Putamen (tissue), 1 donor: ENCODE measurements at places on chromosomes 4 and X.

- no peak for DNase-seq
These were observed 30.5 kb downstream of the RUFY3 start for GRCh38 chr4:70752236-70752635.

GRCh38 chrX:123959281-123960063 lies 2.0 kb upstream of the STAG2 start:
- DNase-seq, result peak; percentile 24

GRCh38 chr4:17163156-17163771 lies 264.8 kb upstream of the LDB2 start:
- no peak for DNase-seq

GRCh38 chrX:101080326-101081124 lies 1.8 kb downstream of the TMEM35A start:
- no peak for DNase-seq

- no peak for DNase-seq
These were observed 6.4 kb upstream of the UBA1 start for GRCh38 chrX:47187106-47187677.

DNA sequence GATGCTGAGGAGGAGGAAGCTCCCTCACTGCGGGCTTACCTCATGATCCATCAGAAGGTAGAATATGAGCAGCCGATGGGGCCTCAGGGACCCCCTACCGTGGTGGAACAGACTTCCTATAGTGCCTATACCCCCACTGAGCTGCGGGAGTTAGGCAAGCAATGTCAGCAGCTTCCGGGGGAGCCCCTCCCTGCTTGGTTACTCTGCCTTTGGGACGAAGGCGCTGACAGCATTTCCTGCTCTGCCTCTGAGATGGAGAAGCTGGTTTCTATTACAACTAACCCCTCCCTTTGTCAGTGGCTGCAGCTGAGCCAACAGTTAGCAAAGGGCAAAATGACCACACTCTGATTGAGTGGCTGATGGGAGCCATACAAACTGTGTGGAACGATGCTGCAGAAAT lies 430.7 kb downstream of the IDS start:
- DNase-seq, result no peak

DNA sequence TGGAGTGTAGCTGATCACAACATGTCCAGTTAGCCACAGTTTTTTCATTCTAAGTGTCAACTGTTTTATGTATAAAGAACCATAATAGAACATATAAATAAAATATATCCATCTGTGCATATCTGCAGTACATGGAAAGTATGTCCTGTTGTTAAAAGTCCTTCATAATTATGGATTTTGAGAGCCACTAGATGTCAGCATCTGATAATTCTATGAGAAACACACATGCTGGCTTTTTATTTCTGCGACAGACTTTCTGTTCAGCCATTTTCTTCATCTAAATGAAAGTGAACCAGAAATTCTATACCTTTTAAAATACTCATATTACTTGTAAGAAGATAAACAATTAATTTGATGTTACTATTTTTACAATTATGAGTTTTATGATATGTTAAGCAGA lies 251.5 kb downstream of the GPM6A start:
- peak; percentile 55 for DNase-seq

DNA sequence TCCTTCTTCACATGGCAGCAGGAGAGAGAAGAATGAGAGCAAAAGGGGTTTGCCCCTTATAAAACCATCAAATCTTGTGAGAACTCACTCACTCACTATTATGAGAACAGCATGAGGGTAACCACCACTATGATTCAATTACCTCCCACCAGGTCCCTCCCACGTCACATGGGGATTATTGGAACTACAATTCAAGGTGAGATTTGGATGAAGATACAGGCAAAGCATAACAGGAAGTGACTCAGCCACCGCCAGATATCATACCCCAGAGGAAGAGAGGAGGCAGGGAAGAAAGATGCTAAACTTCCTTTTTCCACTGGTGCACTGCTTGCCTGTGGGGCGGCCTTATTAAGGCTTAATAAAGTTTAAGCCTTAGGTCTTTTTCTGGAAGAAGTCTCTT lies 766.1 kb downstream of the KCTD8 start:
- peak; percentile 42 for DNase-seq

- no peak for DNase-seq
These were observed 71.5 kb downstream of the ACOX3 start for GRCh38 chr4:8368998-8369397.

- no peak for DNase-seq
These were observed 446.9 kb downstream of the GRXCR1 start for GRCh38 chr4:43339435-43339834.

GRCh38 chr4:122150931-122151330 lies 1.2 kb upstream of the BLTP1 start:
- no peak for DNase-seq

DNA sequence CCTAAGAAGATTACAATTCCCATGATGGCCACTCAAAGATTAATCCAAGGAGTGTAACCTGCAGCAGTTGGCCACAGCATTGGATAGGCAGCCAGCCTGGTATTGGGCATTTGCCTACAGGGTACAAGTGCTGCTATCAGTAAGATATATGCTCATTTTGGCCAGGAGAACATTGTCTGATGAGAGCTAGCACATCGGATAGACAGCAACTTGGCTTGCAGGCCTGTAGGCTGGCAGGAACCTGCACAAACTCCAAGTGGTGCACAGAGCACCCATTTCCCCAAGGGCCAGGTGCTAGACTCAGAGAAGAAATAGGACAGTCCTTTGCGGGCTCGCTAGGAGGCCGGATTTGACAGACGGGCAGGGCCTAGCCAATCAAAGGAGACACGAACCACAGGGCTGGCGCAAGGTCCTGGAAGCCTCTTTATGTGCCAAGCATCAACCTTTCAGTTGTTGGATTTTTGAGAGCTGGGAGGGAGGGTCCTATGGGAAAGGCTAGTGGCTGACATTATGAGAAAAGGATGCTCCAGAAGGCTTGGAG lies 11.7 kb upstream of the AP1AR start:
- DNase-seq, result no peak

GRCh38 chr4:137668885-137669545 lies 136.7 kb upstream of the PCDH18 start:
- no peak for DNase-seq

GRCh38 chr4:82776925-82777542 lies 21.6 kb downstream of the SCD5 start:
- no peak for DNase-seq

DNA sequence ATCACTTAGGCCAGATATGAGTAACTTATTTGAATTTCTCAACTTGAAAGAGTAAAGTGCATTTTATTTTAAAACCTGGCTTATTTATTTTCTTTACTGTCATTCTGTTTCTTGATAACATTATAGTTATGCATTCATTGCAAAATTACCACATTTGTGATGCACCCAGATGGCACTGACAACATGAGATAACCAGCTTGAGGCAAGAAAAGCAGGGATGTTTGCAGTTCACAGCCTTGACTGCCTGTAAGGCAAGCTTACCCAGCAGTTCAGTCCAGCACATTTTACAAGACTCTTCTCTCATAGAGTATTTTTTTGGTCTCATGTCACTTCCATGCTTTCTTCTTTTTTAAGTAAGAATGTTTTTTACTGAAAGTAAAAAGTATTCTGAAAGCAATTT lies 25.3 kb upstream of the EPGN start:
- no peak for DNase-seq

DNA sequence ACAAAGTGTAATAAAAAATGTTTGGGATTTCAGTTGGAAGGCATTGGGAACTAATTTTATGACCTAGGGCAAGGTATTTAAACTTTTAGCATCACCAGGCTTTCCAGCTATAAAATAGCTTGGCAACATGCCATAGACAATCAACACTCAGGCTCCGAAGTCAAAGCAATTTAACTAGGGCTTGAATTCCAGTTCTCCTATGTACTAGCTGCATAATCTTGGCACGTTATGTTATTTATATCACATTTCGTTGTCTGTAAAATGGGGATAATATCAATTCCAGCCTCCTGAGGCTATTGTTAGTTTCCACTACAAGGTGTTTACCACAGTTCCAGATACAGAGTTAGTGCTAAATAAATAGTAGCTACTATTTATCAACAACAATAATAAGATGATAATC lies 78.8 kb downstream of the DMD start:
- DNase-seq, result no peak

- DNase-seq, result no peak
These were observed 635.6 kb upstream of the PCDH10 start for GRCh38 chr4:132513491-132513890.

DNA sequence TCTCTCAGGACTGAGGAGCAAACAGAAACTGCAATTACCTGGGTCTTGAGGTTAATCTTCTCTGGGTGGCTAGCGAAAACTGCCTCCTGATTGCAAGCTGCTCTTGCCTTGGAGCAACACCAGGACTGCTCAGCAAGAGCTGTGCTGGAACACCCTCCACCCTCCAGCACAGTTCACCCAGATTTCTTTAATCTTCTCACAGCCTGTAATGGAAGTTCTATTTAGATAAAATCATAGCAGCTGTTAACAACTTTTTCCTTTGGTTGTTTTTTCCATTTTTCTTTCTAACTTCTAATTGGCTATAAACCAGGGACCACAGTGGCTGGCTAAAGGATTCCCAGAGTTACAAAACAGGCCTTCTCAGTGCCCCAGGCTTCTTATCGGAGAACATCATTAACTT lies 36.3 kb downstream of the OPHN1 start:
- no peak for DNase-seq

DNA sequence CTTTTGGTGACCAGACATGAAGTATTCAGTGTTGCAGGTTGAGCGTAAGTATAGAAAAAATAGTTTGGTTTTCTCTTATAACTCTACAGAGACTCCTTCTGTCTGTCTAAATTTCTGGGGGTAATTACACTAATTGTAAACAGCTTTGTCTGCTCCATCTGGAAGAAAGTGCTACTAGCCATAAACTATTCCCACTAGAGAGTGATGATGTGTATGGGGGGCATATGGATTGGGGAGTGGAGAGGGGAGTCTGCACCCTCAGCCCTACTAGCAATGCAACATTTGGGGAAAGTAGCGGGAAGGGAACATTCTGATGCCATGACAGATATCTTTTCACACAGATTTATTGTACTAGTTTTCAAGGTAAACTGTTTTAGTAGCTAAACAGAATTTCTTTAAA lies 549.7 kb downstream of the TRIML1 start:
- DNase-seq, result no peak

- DNase-seq, result peak; percentile 13
These were observed 1.5 kb upstream of the DDX3X start for GRCh38 chrX:41332408-41333002.

DNA sequence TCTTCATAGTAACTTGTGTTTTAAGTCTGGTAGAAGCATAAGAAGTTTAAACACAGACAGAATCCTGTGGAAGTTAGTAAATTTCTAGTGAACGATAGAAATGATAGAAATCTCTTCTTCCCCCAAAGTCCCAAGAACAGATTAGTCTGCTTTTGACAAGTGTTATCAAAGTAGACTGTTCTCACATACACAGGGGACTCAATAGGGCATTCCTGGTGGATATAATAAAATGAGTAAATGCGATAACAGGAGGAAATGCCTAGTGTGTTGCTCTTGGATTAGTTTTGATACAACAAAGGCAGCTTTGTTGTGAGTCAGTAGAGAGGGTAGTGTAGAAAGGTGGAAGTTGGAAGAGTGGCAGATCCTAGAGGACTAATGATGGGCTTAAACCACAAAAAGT lies 43.5 kb downstream of the CLCN3 start:
- DNase-seq, result no peak

- DNase-seq, result no peak
These were observed 68.4 kb downstream of the RAPGEF2 start for GRCh38 chr4:159171287-159171686.

GRCh38 chr4:85939595-85939994 lies 420.3 kb downstream of the MAPK10 start:
- DNase-seq, result no peak

GRCh38 chr4:107966903-107967302 lies 22.8 kb upstream of the HADH start:
- no peak for DNase-seq

GRCh38 chr4:77600521-77601451 lies 4.8 kb upstream of the CXCL13 start:
- DNase-seq, result no peak

GRCh38 chr4:7817877-7818398 lies 121.7 kb downstream of the AFAP1 start:
- DNase-seq, result no peak

GRCh38 chr4:2798399-2799223 lies 5.7 kb downstream of the SH3BP2 start:
- DNase-seq, result no peak

DNA sequence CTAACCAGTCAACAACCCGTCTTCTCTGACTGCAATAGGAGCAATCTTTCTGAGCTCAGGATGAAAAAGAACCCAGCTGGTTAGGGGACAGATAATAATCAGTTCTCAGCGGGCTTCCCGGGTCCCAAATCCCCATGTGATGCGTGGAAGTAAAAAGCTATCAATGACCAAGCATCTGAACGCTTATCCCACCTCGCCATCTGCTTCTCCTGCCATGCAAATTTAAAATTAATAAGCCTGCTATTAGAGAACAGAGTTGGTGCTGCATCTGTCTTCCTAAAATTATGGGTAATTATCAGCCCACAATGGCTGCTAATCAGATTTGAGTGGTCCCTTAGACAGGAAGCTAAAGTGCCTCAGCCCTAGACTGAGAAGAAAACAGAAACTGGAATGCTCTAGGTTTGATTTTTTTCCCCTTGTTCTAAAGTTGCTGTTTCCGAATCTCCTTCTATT lies 37.5 kb downstream of the AFAP1 start:
- DNase-seq, result no peak

- DNase-seq, result no peak
These were observed 54.0 kb upstream of the PLAC1 start for GRCh38 chrX:134712272-134712671.

DNA sequence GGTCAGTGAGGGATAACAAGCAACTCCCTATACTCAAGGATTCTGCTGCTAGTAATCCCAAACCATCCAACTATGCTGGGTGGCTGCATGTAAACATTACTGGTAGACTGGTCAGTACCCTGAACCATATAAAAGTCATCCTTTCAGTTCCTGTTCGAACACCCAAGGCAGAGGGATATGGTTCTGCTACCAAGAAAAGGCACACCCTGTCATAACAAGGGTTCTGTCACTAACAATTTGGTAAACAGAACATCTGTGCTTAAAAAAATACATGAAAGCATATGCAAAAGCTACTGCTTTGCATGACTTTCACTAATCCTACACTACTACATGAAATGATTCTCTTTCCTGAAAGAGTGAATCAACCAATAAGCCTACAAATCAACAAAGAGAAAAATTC lies 76.8 kb upstream of the MCF2 start:
- DNase-seq, result no peak

- DNase-seq, result no peak
These were observed 396.4 kb upstream of the BOD1L1 start for GRCh38 chr4:14023896-14024295.

DNA sequence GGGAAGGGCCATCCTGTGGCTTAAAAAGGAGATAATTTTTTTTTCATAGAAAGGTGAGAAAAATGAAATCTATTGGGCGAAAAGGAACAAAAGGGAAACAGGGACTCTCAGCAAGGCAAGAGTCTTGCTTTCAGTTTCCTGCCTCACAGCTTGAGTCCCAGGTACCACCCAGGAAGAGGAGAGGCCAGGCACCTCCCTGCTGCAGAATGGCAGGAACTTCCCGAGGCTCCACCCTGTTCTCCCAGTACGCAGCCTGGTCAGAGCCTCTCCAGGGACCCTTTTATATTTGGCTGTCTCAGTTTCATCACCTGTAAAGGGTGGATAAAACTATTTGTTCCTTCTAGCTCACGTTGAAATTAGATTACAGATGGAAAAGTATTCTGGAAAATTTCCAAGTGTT lies 33.8 kb downstream of the UCHL1 start:
- DNase-seq, result no peak
